Parietal lobe (tissue), 2 donors: ENCODE measurements at places on chromosomes 1 and 21. TPM values are rescaled to one million over a fixed set of nuclear protein-coding genes. Genes with fewer than 3 reads are reported as not detected.

The LINGO4 gene
- total RNA-seq = not detected

The TFF3 gene
- not detected for total RNA-seq

The LAD1 gene
- total RNA-seq = not detected

The CCDC181 gene
- total RNA-seq = 6.6 TPM

The CATSPERE gene
- 0.94 TPM for total RNA-seq

The MTARC1 gene
- 18.8 TPM for total RNA-seq

The KIF17 gene
- 5.9 TPM for total RNA-seq

The ADAMTS5 gene
- total RNA-seq = 5.3 TPM

The CRNN gene
- not detected for total RNA-seq

The FCRL2 gene
- total RNA-seq = not detected

The C4BPA gene
- not detected for total RNA-seq

The GUCA2A gene
- not detected for total RNA-seq

The SH2D2A gene
- not detected for total RNA-seq

The RAB42 gene
- total RNA-seq = 1.9 TPM

The CRYAA gene
- total RNA-seq = not detected

The NBPF6 gene
- total RNA-seq = not detected

The S100A2 gene
- total RNA-seq = not detected

The CRP gene
- not detected for total RNA-seq

The MUL1 gene
- total RNA-seq = 14.4 TPM

The IPO9 gene
- total RNA-seq = 61.3 TPM

The RBP7 gene
- total RNA-seq = not detected

The REN gene
- not detected for total RNA-seq

The C8B gene
- not detected for total RNA-seq

The CLEC20A gene
- total RNA-seq = not detected

The PAPPA2 gene
- total RNA-seq = 9.4 TPM

The ARHGEF19 gene
- total RNA-seq = 1.6 TPM

The KLHDC8A gene
- 41.0 TPM for total RNA-seq

The CHRNB2 gene
- 31.0 TPM for total RNA-seq

The NTNG1 gene
- total RNA-seq = 14.4 TPM

The SIK1 gene
- 13.1 TPM for total RNA-seq

The LIPI gene
- not detected for total RNA-seq

The LELP1 gene
- not detected for total RNA-seq

The RPE65 gene
- total RNA-seq = 0.31 TPM

The CFH gene
- total RNA-seq = 3.8 TPM

The CHODL gene
- 2.8 TPM for total RNA-seq
